ENCODE measurements at places on chromosomes 16 and 17.
A peak's percentile ranks its signal among the peaks of the same experiment; 100 is the strongest.

GRCh38 chr17:57554826-57555635 is 190.1 kb downstream of the CCDC182 start:
- DNase-seq: no peak

DNA sequence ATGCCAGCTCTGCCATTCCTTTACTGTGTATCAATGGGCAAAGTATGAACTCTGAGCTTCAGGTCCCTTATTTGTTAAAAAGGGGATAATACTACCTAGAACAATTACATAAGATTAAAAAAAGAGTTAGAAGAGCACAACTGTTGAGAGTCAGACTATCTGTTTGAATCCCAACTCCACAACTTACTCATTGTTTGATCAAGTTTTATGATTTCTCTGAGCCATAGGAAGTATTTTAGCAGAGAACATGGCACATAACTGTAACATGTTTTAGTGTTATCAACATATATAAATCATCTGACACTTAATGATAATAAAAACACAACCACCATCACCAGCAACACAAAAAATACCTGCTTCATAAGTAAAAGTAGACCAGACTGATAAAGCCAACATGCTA is 421.3 kb downstream of the ZFHX3 start:
- DNase-seq: no peak

GRCh38 chr17:74466111-74466827 is at the start of gene CD300A:
CD300A (plus strand) TSS chr17:74466634; CDS start chr17:74466704, 70 bp downstream.
- DNase-seq: peak; percentile 17

- DNase-seq: no peak
Measured at GRCh38 chr17:82722341-82723013, 6.0 kb downstream of the FN3KRP start.

- DNase-seq: peak; percentile 64
Measured at GRCh38 chr17:879546-880442, 97.6 kb downstream of the MRM3 start.

DNA sequence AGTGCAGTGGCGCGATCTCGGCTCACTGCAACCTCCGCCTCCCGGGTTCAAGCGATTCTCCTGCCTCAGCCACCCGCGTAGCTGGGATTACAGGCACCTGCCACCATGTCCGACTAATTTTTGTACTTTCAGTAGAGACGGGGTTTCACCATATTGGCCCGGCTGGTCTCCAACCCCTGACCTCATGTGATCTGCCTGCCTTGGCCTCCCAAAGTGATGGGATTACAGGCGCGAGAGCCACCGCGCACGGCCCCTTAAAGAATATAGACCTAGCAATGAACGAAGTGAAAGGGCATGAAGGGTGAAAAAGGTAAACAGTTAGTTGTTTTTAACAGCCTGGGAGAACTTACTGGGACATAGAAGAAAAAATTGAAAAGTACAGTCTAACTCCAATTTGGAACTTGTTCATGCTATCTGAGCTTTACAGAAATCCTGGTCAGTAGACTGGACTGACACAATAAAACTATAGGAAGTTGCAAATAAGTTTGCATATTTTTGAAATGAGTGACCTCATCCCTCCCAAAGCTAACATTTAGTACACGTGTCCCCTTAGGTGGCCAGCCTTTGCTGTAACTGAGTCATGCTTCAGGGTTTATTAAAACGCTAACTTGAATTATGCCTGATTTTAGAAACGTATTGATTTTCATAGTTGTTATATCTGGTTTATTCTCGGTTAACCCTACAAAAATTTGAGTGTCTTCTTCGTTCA is 1.8 kb downstream of the COG1 start:
- no peak for DNase-seq

DNA sequence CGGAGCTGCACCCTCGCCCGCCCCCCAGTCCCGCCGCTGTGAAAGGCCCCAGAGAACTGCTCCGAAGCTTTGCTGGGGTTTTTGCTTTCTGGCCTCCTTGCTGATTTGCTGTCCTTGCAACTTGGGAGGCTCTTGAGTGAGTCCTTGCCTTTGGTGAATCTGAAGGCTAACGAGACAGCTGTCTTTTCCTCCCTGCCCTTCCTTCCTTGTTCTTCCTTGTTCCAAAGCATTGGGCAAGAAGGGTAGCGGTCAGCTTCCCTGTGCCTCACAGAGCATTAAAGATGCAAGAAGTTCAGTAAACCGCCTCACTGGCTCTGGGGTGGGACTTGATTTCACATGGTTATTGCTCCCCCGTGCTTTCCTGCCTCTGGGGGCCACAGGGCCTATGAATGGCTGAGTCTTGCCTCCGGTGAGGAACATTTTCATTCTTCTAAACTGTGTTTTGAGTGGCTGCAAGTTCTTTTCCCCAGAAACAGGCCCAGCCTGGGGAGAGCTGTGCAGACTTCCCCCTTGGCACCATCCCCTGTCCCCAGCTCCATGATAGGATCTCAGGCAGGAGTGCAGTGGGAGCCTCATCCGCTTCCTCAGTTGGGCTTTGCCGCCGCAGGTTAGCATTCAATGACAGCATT is 1.4 kb downstream of the YPEL2 start:
- no peak for DNase-seq
